ENCODE measurements at places on chromosomes 2 and 18.

DNA sequence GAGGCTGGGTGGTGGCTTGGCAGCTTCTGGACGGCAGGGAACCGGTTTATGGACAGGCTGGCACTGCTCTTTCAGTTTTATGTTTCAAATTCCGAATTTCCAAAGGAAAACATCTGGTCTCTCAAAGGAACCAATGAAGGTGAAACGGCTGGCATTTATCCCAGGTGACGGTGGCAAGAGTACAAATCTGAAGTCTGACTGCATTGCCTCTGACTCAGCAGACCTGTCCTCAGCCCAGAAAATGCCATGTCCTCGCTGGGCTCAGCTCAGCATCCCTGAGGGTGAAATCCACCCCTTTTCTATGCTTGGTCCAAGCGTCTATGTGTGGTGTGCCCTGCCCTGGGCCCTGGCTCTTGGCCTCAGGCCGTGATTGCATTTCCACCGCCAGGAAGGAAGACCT is 38.1 kb downstream of the NAPG start:
- DNase-seq: no peak

DNA sequence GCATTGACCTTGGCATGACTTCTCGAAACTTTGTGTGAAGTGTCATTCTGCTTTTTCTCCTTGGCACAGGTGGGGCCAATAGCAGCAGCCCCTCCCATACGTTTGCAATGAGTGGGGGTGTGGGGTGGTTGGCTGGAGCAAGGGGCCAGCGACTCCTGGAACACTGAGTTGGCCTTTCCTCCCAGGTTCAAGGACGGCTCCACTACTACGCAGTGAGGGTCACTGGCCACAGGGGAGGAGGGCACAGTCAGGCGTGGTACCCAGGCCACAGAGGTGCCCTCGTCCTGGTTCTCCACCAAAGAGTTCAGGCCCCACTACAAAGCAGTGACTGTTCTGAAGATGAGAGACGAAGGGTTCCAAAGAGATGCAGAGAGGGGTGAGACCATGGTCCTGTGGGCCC is 70.6 kb upstream of the OTOS start:
- DNase-seq: no peak

GRCh38 chr2:175575346-175576258 is 394.1 kb upstream of the ATP5MC3 start:
- no peak for DNase-seq

- no peak for DNase-seq
These were observed 75.6 kb upstream of the ID2 start for GRCh38 chr2:8606226-8606625.

DNA sequence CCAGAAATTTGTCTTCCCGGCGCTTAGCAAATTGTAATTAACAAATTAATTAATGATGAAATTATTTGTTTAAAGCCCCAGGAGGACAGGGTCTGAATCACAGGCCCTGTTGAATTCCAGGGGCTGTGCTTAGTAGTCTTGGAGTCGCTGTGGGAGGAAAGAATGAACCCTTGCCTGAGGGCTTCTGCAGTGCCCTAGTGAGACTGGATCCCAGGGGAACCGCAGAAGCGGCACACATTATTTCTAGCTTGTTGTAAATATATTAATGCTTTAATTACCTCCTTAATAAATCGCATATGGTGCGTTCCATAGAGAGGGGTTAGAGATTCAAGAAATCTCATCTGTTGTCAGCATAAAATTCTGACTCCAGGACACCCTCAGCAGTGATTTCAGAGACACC is 235.4 kb downstream of the CELF4 start:
- no peak for DNase-seq

DNA sequence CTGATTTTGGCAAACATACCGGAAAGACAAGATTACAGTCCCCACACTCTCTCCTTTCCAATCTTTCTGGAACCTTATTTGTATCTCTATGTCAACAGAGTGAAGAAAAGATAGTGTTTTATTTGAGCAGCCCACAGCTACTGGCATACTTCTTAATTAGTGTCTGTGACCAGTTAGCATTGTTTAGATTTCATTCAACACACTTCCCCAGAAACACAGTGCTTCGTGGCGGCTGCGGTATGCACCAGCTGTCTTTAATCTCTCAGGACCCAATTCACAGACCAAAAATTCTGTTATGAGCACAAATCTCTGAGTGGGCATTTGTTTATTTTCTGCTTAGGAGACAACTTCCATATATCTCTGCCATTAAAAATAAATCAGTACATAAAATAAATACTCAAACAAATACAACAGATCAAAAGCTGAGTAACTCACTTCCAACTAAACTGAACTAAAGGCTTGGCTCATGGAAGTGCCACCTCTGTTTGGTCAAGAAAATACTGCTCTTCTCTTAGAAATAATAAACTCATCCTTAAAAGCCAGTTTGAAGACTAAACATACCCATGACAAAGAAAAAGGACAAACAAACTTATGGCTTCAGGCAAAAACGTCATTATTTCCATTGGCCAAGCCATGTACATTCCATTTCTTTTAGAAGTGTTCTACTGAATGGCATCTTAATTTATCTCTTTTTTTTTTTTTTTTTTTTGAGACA is 392.4 kb downstream of the TXNL1 start:
- no peak for DNase-seq

GRCh38 chr2:210310550-210310949 is 4.4 kb downstream of the MYL1 start:
- DNase-seq: no peak

All from activated T-helper 1 cell treated with anti-CD3 and anti-CD28 coated beads, Interleukin-12 subunit alpha, Interleukin-12 subunit beta, Interleukin-2, Interleukin-4 antibody, amounts not matched to agents 30 ng/mL and 10 ng/mL and 1 ng/mL, durations not matched to agents 14 hours and 24 hours and 36 hours (primary cell).